ENCODE measurements at places on chromosomes 2 and 18.

- DNase-seq, result no peak
Measured at GRCh38 chr18:64253873-64254272, 105.0 kb upstream of the LINC00305 start.

DNA sequence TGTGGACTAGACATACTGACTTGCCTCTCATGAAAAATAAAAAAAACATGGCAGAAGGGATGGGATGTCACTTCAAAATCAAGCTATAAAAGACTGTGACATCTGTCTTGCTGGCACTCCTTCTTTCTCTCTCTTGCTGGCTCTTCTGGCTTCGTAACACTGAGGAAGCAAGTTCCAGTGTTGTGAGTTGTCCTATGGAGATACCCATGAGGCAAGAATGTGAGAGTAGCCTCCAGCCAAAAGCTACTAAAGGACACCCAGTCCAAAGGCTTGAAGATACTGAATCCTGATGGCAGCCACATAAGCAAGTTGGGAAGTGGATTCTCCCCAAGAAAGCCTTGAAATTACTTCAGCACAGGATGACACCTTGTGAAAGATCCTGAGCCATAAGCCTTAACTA lies 376.1 kb upstream of the TMEFF2 start:
- DNase-seq, result no peak

GRCh38 chr18:35756506-35757117 lies 175.1 kb downstream of the GALNT1 start:
- DNase-seq, result no peak

GRCh38 chr2:224572338-224572737 lies 12.8 kb downstream of the CUL3 start:
- DNase-seq, result no peak

GRCh38 chr2:60546756-60547420 lies 6.6 kb downstream of the BCL11A start:
- no peak for DNase-seq

All from aorta (tissue), 5 donors.